ENCODE measurements at places on chromosomes 16 and 17.
A peak's percentile ranks its signal among the peaks of the same experiment; 100 is the strongest.

- no peak for DNase-seq
Observed at GRCh38 chr16:78446992-78447563, 347.6 kb downstream of the WWOX start.

GRCh38 chr16:16025214-16025968, 76.0 kb downstream of the ABCC1 start:
- DNase-seq = peak; percentile 97

DNA sequence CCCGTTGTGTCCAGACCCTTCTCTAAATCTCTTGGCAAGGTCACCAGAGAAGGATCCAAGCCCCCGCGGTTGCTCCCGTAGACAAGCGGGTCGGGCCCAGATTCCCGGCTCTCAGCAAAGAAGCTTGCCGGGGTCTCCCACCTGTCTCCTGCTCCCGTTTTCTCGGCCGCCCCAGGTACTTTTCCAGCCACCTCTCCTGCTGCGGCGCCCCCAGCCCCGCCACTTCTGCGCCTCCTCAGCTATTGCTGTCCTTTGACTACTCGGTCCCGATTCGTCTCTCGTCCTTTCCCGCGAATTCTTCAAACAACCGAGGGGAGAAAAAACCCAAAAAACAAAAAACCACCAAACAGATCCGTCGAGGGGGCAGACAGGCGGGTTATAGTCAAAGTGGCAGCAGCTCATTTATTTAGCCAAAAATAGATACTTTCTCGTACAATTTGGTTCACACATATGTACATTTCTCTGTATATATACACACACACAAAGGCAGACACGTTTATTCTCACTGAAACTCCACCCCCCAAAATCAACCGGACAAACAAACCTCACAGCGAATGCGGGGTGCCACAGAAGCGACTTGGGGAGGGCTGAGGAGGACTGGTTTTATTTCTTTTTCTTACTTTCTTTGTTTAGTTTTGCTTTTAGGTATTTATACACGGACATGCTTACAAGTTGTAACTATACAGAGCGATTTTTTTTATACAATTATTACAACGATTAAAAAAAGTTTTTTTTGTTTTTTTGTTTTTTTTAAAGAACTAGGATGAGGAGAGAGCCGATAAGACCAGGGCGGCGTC, 3.5 kb downstream of the IRX3 start:
- DNase-seq = no peak

GRCh38 chr16:82776470-82777146, 149.8 kb downstream of the CDH13 start:
- no peak for DNase-seq

GRCh38 chr17:83079766-83080578, 563 bp downstream of the METRNL start:
- DNase-seq = peak; percentile 21

DNA sequence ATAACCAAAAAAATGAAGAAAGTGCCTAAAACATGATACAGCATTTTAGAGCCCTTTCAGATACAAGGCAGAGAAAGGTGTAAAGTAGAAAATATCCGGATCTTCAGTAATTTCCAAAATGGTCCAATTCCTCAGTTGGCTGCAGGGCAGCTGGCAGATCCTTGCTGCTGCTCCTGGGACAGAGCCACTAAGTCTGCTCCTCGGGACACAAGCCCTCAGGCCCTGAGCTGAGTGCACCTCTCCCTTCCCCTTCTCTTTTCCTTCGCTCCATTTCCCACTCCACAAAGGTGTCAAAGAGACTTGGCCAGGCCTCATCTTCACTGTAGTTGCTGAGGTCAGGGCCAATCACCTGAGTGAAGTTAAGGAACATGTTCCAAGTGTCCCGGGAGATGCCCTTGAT, 40.5 kb downstream of the DCUN1D3 start:
- DNase-seq = no peak

GRCh38 chr16:65455761-65456160, 333.9 kb upstream of the CDH11 start:
- no peak for DNase-seq

DNA sequence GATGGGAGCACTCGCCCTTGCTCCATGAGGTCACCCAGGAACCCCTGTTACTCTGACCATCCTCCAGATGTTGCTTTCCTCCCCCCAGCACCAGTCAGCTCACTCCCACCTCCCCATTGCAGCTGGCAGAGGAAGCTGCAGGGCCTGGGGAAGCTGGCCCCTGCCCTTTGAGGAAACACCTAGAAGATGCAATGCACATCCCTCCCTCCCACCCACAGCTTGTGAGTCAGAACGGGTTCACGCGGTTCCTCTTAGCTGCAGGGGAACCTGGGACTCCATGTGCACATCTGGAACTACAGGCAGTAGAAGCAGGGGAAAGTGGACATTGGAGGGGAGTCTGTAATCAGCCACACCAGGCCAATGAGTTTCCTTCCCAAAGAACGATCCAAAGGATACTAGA, 96.9 kb downstream of the KATNIP start:
- no peak for DNase-seq

GRCh38 chr16:86462334-86463084, 47.8 kb upstream of the FOXF1 start:
- peak; percentile 98 for DNase-seq

DNA sequence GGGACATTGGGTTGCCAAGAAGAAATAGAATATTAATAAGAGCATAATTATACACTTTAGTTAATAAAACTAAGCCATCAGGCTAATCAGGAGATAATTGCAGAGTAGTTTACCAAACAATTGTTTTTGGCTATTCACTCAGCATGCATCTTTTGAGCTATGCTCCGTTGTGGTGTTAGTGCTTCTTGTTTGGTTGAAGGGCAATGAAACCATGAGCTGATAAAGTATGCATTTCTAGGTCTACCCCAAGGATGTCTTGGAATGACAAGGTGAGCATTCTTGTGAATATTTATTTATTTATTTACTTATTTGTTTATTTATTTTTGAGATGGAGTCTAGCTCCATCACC, 6.4 kb downstream of the HLF start:
- no peak for DNase-seq

GRCh38 chr16:86040496-86040895, 141.5 kb downstream of the IRF8 start:
- no peak for DNase-seq

GRCh38 chr16:29720703-29721102, 25.1 kb downstream of the C16orf54 start:
- DNase-seq = no peak

DNA sequence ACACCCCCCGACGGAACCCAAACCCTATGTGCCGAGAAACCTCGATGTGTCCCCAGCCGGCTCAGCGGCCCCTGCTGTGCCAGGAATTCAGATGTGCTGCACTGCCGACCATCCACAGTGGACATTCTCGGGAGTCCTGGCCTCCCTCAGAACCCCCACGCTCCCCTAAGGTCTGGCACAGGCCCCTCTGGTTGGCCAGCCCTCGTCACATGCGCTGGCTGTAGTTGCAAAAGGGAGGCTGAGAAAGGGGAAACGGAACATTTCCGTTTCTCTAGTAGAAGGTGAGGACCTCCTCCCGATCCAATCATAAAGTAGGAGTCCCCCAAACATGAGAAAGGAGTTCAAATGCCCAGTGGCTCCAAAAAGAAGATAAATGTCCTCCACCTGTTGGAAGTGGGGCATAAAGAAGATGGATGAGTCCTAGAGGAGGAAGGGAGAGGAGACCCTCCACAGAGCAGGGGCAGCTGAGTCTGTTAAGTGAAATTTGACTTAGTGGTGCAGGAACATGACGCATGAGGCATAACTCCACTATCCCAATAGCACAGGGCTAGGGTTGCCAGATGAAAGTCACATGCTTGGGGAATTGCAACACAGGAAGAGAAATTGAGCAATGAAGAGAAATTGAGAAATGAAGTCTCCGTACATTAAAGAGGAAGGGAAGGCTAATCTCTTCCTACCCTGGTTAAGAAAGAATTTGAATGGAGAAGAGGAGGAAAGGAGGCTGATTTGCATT, 49.3 kb upstream of the WSB1 start:
- peak; percentile 65 for DNase-seq

- peak; percentile 5 for DNase-seq
Observed at GRCh38 chr17:55005520-55005919, 37.0 kb downstream of the STXBP4 start.

DNA sequence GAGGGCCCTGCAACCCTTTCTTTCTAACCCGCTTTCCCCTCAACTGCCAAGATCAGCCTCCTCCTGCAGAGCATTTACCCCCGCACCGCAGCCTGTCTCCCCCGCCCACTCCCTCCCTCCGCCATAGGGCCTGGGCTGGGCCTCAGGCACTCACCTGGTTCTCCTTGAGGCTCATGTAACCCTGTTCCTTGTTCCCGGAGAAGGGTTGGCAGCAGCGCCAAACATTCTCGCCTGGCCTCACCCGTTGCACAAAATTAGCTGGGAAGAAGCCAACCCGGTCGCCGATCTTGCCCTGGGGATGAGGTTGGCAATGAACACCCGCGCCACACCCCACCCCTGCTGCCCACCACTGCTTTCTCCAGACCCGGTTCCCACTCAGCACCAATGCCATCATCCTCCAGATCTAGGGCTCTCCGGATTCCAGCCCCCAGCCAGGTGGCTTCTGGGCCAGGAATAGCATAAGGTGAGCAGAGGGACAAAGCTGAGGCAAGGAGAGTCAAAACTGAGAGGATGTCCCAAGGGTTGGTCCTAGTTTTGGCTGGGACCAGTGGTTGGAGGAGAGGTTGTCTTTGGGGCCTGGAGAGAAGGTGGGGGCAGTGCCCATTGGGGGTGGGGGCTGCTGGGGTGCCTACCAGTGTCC, 12.8 kb downstream of the STAC2 start:
- no peak for DNase-seq

DNA sequence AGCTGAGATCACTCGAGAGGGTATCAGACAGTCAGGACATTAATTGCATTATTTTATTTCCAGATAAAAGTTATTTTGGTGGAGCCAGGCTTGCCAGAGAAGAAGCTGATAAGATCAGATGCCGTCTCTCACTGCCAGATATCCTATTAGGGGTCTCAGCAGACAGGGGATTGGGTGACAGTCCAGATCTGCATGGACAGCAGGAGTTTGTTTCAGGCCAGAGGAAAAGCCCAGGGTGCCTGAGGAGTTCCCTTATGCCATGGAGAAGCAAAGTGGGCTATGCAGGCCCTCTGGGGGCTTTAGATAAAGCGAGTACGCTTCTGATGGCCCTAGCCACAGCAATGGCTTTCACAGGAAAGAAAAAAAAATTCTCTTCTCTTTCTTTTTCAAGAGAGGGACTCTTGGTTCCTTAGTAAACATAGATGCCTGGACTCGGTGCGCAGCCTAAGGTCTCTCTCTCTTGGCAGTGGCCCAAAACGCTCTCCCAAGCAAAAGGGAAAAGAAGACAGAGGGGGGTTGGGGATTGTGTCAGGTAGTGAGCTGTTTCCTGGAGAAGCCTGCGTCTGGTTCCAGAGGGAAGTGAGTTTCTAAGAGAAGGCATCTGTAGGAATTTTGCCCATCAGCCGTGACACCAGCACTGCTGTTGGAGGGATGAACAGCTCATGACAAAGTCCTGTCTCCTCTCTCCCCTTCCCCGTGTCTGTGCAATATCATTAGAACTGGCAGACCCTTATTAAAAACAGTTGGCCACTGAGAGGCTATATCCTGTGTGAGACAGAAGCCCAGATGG, 166.3 kb upstream of the FOXF1 start:
- DNase-seq = peak; percentile 81

DNA sequence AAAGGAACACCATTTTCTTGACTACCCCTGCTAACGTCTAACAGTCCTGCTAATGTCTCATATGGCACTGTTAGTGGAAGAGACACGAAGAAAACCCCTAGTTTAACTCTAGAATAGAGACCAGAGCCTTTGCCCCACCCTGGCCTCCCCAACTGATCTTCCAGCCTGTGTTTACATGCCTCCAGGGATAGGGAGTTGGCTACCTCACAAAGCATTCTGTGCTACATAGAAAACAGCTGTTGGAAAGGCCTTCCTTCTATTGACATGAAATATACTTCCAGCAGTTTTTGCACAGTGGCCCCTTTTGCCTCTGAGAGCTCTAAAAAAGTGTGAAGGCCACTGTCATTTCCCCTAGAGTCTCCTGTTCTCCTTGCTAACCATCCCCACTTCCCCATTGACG, 73.1 kb downstream of the ASIC2 start:
- no peak for DNase-seq

- DNase-seq = no peak
Observed at GRCh38 chr16:78478267-78478861, 378.9 kb downstream of the WWOX start.

DNA sequence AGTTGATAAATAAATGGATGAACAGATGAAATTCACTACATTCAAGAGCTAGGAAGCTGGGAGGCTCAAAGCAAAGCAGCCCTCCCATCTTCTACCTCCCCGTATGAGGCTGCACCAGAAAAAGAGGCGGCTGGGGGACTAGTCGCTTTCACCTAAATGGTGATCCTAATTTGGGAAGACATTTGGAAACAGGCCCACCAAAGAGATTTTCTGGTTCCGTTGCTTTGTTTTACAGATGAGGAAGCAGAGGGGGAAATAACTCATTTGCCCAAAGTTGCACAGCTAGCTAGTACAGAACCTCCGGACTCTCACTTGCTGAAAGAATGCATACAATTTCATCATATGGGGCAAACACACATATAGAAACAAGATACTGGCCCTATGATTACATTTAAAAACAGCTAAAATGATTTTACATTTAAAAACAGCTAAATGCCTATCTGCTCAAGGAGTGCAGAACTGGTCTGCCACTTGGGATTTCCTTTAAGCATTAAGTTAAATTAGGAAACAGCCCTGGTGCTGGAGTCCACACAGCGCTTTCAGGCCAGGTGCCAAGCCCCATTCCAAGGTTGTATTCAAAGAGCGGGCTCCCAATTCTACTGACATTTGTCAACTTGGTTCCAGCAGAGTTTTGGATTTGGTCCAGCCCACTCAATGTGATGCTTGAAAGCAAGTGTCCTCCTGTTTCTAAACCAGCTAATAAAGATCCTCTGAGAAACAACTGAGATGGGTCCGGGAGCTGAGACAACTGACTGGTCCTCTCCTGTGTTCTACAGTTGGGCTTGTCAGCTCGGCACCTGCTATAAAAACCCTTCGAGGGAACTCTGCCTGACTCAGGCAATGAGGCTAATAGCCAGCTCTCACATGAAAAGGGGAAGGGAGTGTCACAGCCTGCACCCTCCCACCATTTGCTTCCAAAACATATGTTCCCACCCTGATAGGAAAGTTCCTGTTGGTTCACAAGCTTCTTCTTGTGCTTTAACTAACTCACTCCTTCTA, 11.7 kb downstream of the ERN1 start:
- no peak for DNase-seq

DNA sequence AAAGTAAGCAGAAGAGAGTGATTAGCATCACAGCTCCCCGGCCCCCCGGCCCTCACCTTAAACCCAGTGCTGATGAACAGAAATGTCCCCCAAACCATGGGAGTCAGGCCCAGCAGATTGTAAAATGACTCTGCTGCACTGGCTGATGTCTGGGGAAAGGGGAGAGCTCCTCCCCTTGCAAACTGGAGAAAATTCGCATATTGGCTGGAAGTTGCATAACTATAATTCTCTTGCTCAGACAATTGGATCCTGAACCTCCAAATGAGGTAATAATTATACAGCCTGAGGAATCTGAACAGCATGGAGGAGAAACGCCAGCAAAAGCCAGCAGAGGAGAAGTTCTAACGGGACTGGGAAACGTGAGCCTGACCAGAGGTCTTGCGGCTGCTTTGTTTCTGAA, 109.7 kb downstream of the C16orf95 start:
- DNase-seq = peak; percentile 81

GRCh38 chr16:191831-192230, 11.6 kb downstream of the HBQ1 start:
- no peak for DNase-seq

GRCh38 chr17:4901648-4902344, 1.1 kb downstream of the CHRNE start:
- DNase-seq = no peak

All from M059J (cell line).